ENCODE measurements at places on chromosomes 4 and X. TPM values are rescaled to one million over a fixed set of nuclear protein-coding genes. Genes with fewer than 3 reads are reported as not detected.

The TKTL1 gene
- 14.0 TPM for total RNA-seq

The ABCG2 gene
- total RNA-seq, result 0.75 TPM

The IDUA gene
- 8.4 TPM for total RNA-seq

The RRH gene
- total RNA-seq, result not detected

The MAGEA8 gene
- not detected for total RNA-seq

All from Right ventricle myocardium superior (tissue), 1 donor.